ENCODE measurements at places on chromosomes 3 and 15.

DNA sequence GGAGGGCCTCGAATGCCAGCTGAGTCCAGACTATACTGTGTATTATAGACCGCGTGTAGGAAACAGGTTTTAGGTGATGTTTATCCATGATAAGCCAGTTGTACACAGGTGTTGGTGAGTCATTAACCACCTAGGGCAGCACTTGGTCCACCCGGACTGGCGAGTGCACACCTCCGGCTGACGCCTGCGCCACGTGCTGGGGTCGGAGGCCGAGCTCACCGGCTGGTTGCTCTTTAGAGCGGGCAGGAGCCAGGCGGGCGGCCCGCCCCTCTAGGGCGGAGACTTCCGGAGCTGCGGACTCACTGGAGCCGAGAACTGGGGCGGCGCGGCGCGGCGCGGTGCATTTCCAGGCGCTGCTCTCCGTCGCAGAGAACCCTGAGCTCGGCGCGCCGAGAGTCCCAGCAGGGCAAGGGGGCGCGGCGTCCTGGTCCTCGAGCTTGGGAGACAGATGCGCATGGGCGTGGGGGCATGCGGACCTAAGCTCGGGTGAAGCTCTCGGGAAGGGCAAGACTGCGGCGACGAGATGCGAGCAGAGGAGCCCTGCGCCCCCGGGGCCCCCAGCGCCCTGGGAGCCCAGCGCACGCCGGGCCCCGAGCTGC is at the start of gene ESYT3:
ESYT3 (plus strand) TSS at position 341 of the 599 bp plus-strand sequence; CDS start at position 524, 183 bp downstream.
- no peak for DNase-seq

- DNase-seq = no peak
Observed at GRCh38 chr3:43405888-43406642, 119.7 kb downstream of the SNRK start.

DNA sequence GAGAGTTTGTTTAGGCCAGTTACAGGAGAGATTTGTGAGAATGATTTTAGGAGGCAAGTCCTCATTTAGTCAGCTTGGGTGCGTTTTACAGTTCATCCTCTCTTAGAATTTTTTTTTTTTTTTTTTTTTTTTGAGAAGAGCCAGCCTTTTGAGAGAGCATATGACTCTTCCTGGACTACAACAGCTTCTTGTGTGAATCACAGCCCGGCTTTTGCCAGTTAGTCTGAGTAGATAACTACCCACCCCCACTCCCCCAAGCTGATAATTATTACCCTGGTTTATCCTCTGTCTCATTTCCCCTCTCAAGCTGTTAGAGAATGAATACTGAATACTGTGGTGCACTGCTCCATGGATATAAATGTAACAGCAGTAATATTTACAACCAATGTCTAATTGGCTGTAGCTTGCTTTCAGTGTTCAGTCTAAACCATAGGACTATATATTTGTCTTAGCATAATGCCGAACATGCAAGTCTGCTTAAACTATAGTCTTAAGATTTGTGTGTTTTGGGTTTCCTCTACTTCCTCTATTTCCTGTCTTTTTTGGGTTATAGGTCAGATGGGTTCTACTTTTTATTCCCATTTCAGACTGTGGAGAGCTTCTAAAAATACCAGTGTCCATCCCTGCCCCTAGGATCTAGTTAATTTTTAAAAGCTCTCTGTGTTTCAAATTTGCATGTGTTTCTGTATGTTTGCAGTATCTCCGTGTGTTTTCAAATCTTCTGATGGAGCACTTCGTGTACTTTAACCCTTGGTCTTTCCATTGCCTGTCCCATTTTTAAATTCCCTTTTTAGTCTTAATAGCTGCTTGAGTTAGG is 8.0 kb downstream of the CHD2 start:
- DNase-seq = no peak

GRCh38 chr3:32733631-32734229 is 48.7 kb downstream of the CNOT10 start:
- no peak for DNase-seq

DNA sequence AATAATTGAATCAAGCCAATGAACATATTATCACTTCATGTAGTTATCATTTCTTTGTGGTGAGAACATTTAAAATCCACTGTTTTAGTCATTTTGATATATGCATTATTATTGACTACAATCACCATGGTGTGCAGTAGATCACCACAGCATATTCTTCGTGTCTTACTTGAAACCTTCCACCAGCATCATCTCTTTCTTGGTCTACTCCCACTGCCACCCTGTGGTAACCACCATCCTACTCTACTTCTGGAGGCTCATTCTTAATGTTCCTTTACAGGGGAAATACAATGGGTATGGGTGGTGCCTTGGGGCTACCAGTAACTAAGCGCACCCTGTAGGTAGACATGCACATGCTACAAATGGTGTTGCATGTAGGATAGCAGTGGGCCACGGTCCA is 25.4 kb downstream of the PXK start:
- no peak for DNase-seq

GRCh38 chr15:88701561-88702095 is 62.8 kb downstream of the ISG20 start:
- no peak for DNase-seq

DNA sequence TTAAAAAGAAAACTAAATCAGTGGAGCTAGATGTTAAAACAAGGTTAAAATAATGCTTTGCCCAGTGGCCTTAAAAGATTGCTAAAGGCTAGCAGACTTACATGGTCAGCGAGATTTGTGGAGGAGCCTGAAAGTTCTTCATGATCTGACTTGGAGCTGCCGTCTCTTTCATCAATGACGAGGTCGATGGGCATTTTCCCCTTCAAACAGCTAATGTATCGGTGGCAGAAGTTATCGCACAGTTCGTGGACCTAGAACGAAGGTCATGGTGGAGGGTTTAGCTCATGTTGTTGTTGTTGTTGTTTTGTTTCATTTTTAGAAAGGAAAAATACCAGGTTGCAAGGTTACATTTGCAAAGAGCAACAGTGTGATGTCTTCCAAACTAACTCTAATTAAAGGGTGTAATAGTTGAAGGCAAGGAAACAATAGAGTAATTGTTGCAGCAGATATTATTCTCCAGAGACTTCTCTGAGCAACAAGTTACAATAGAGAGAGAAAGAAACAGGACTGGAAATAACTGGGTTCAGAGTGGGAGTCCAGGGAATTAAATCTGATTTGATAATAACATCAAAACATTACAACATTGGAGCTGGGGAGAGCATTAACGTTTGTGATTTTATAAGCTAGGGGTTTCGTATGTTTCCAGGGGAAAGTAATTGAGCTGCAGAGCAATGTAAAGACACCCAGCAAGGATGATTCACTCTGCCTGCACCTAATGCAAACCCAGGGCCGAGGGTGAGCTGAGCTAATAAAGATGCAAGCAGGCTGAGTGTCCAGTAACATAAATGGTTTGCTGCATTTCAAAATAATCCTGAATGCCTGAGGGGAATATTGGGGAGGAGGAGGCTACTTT is 6.6 kb downstream of the MEIS2 start:
- DNase-seq = no peak

DNA sequence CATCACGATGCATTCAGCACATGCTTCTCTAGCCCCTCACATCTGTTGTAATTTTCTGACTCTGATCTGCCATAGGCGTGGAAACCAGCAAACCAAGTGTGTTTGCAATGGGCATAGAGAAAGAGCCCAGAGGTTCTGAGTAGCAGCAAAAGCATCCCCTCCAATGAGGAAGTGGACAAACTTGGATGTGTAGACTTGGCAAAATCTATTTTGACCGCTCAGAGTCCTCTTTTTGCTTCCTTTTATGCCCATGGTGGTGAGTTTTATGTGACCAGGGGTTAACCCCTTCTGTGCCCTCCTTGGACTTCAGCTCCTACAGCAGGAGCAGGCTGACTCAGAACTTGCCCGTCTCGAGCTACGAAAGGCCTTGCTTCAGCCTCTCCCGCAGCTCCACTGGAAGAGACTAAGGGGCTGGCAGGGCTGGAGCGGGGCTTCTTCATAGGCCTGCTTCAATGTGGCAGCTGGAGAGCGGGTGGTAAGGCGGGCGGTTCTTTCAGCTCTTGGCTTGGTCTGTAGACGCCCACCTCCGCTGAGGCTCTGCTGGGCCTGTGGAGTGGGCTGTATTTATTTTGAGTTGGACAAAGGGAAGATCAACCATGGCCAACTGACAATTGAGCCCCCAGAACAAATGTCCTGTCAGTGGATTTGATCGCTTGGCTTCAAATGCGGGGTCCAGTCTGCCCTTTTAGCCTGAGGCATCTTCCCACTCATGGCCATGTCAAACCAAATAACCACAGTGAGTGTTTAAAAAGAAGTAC is 6.5 kb upstream of the ETV5 start:
- DNase-seq = no peak

GRCh38 chr15:95996494-95996893 is 334.0 kb upstream of the NR2F2 start:
- DNase-seq = no peak

DNA sequence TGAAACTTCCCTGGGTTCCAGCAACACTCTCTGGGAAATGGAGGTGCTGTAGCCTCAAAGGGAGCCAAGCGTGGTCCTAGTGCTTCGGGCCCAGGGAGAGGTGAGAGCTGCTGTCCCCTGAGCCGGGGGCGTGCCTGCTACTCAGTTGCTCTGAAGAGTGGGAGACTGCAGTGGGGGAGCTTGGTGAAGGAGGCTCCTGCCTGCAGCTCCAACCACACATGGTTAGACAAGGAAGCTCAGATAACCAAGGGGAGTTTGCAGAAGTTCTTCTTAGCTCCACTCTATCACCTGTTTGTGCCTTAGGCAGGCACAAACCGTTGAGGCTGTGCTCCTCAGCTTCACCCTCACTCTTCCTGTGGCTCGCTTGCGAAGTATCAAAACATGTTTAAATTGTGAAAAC is 53.6 kb upstream of the TRPM1 start:
- no peak for DNase-seq

Data from NCI-H187 treated with DMSO at 0.1 percent for 48 hours (cell line).